ENCODE measurements at places on chromosomes 5 and 9.

DNA sequence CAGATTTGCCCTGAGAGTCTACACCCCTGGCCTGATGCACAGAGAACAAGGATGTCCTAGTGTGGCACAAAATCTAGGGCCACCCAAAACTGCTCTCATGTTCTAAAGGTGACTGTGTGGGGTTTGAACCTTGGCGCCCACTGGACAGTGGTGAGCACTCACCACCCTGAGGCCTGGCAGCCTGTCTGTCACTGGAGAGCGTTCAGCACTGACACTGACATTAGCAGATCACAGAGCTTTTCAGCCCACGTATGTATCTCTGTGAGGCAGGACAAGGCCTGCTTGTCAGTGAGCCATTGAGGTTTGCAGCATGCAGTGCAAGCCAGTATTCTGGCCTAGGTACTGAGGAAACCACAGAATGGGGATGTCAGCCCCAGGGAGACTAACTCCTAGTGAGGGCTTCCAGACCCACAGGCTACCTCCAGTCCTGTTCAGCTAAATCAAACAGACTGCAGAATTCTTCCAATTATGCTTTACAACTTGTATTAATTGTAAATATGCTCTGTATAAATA lies 38.9 kb upstream of the SLC2A8 start:
- no peak for DNase-seq

GRCh38 chr5:132270706-132271105 lies 13.2 kb downstream of the PDLIM4 start:
- DNase-seq = no peak

GRCh38 chr5:96412868-96413449 lies 20.1 kb downstream of the PCSK1 start:
- no peak for DNase-seq

GRCh38 chr5:150122158-150122510 lies 33.5 kb downstream of the PDGFRB start:
- peak; percentile 70 for DNase-seq

GRCh38 chr9:72509635-72510034 lies 11.8 kb upstream of the TMC1 start:
- DNase-seq = no peak

GRCh38 chr9:107228496-107229039 lies 54.5 kb upstream of the RAD23B start:
- DNase-seq = no peak

DNA sequence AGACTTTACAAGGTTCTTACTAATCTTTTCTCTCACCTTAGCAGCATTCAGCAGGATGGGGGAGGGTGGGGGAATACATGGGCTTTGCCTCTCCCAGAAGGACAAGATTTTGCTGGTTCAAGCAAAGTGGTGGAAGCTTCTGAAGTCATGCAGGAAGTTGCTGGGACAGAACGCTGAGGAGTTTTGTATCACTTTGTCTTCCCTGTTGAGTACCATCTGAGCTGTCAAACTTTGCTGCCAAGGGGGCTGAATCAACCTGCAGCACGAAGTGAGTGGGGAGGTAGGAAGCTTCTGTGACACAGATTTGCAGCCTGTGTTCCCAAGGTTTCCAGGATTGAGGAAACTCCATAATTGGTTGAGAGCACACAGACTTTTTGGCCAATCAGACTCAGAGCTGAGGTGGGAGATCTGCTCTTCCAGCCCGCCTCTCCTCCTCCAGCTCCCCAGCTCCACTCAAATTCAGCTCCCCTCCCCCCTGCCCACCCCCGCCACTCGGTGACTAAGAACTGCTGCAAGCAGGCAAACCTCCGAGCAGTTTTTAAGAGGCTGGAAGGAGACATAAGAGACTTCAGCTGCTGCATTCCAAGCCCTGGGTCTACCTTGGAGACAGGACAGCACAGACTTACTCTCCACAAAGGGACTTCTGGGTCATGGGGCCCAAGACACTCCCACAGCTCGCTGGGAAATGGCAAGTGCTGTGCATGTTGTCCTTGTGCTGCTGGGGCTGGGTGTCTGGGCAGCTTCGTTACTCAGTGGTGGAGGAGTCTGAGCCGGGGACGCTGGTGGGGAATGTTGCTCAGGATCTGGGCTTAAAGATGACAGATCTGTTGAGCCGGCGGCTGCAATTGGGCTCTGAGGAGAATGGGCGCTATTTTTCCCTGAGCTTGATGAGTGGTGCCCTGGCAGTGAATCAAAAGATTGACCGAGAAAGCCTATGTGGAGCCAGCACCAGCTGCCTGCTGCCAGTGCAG lies at the start of gene PCDHGC5:
PCDHGC5 (plus strand) TSS at position 491 of the 971 bp plus-strand sequence; CDS start at position 651, 160 bp downstream.
- DNase-seq = peak; percentile 56

DNA sequence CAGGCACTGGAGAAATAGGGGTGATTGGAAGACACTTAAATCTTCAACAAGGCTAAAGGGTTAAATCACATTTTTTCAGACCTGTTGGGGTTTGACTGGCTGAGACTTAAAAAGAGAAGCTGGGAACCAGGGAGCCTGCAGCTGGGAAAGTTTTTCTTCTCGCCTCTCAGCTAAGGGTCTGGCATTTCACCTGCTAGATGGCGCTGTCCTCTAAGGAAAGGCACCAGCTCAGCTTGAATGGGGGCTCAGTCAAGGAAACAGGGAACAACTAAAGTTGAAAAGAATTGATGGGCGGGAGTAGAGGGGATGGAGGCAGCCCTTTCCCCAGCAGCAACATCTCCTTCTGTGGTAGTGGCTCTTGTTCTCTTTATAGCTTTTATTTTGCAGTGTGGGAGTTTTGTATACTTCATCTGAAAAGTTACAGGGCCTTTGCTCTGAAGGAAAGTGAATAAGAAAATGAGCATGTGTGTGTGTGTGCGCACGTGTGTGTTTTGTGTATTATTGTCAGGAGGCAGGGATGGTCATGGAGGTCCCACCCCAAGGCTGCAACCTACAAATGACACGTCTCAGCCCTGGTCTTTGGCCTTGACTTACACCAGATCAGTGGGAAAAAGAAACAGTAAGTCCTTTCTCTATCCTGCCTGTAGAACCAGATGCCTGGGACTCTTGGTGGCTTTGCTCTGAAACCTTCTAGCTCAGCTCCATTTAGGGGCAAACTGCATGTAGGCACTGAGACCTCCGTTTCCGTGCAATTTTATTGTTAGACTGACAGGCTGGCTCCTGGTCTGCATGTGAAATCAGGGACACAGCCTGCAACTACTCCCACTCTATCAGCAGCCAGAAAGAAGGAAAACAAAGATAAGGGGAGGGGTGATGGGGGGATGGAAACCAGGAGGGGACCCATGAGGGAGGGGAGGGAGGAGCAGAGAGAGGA lies 316.2 kb upstream of the CLINT1 start:
- no peak for DNase-seq

- DNase-seq = no peak
Measured at GRCh38 chr9:114936581-114936980, 6.2 kb upstream of the TNFSF8 start.

DNA sequence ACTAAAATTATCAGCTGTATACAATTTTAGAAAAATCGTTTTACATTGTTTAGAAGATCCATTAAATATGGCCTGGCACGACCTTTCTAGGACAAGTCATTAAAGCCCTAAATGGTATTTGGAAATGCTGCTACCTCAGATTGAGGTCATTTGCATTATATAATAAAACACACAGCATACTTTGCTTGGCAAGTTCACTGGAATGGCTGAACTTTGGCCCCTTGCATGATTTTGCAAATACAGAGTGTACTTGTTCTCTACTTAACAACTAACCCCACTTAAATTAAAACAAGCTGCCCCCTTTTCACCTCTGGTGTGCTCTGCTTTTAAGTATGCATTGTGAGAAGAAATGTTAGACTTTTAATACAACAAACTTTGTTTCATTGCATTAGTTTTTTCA lies 860.1 kb downstream of the PTPRD start:
- DNase-seq = no peak

DNA sequence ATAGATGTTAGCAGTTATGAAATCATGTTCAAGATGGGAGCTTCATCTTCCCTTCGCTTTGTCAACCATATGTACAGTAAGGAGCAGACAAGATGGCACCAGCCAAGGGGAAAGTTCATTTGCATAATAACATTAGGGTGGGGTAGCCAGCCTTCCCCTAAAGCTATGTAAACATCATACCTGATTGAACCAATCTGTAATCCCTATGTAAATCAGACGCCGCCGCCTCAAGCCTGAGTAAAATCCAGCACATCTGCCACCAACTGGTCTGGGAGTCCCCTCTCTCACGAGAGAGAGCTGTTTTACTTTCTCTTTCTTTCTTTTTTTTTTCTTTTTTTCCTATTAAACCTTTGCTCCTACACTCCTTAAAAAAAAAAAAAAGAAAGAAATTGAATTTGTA lies 30.8 kb upstream of the REEP2 start:
- DNase-seq = no peak

- no peak for DNase-seq
Measured at GRCh38 chr5:112554101-112554977, 135.3 kb upstream of the EPB41L4A start.

DNA sequence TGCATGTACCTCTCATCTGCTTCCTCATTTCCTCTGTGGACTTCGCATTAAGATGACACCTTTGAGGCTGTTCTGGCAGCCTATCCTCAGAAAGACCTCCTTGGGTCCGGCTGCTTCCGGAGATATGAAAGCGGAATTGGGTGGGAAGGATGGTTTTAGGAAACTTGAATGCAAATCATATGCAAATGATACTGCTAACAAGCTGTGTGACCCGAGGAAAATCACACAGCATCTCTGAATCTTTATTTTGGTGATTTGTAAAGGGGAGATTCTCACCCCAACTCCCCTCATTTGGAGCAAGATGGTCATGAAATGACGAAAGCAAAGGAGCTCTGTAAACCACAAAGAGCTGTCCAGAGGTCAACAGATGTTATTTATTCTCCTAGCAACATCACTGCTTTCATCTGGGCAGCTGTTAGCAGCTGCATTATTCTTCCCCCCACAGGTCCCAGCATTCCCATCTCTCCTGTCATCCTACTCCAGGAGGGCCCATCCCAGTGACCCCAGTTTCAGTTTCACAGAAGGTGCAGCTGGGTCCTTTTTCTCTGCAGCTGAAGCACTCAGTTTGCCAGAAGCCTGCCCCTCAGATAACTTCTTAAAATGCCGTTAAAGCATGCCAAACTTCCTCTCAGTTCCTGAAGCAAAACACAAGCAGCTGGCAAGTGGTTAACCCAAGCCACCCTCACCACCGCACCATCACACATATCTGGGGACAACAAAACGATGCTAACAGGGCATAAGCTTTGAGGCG lies 269.5 kb downstream of the SEC61B start:
- no peak for DNase-seq

DNA sequence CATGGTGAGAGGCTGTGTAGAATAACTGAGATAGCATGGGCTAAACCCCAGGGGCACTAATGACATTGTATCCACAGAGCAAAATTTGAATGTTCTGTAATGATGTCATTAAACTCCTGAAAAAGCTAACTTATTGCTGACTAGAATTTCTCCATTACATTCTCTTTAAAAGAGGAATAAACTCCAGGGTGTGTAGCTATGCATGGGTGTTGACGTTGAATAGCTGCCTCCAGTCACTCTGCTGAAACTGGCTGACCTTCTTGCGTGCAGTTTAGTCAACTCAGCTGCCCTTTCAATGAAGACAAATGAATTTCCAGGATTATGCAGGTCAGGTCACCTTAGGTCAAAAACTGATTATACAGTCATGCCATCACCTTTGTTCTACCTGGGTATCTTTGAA lies 617.5 kb upstream of the WWC1 start:
- DNase-seq = no peak

- DNase-seq = no peak
Measured at GRCh38 chr9:81819859-81820546, 108.2 kb upstream of the SPATA31D4 start.

DNA sequence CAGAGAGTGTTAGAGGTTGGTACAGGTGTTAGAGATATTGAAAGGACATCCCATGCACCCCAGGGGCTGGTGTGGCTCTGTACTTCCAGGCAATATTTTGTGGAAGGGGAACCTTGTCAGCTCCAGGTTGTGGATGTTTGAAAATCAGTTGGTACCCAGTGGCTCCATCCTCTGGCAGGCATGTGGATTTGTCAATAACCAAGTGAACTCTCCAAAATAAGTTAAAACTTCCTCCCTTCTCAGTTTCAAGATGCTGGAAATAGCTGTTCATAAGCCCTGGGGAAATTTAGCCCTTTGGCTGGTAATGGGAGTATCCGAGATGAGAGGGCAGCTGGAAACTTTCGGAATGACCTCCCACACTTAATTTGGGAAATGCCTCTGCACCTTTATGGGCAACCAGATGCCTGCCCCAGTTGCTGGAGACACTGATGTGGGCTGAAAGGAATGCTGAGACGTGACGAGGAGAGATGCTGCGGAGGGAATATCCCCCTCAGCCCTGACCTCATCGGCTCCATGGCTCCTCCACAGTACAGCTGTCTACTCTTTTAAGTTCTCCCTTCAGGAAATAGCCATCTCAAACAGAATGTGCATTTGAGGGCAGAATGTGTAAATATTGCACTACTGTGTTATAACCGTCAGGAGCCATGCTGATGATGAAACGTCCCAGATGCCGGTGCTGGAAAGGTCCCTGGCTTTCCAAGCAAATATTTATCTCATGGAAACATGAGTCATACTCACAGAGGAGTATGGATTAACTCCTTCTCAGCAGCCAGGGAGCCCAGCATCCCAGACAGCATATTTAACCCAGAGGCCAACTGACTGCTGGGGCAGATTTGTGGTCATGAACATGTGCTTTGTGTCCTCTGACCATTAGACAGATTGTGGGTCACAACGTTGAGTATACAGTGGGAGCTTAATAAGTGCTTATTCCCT lies 29.5 kb downstream of the TGFBI start:
- DNase-seq = peak; percentile 87

GRCh38 chr5:107099506-107099905 lies 571.2 kb downstream of the EFNA5 start:
- DNase-seq = no peak

DNA sequence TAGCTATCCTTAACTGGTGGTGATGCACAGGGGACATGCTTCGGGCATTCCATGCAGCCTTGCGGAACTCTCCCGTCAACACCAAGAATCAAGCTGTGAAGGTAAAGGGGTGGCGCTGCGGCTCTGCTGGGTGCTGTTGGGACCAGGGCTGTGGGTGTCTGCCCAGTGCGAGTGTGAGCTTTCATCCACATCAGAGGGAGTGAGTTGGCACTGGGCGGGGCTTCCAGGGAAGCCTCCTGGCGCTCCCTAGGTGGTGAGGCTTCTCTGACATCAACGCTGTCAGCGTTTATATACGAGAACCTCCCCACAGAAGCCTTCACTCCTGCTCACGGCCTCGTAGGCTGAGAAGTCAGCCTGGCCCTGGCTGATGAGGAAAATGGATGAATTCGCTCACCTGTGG lies 11.7 kb downstream of the ARPC5L start:
- no peak for DNase-seq

Measured in coronary artery (tissue), 2 donors.